HCT116 (cell line): ENCODE measurements at places on chromosomes 11 and 22.
A peak's percentile ranks its signal among the peaks of the same experiment; 100 is the strongest.

- no peak for DNase-seq
Observed at GRCh38 chr22:26215736-26216135, 46.5 kb downstream of the SEZ6L start.

DNA sequence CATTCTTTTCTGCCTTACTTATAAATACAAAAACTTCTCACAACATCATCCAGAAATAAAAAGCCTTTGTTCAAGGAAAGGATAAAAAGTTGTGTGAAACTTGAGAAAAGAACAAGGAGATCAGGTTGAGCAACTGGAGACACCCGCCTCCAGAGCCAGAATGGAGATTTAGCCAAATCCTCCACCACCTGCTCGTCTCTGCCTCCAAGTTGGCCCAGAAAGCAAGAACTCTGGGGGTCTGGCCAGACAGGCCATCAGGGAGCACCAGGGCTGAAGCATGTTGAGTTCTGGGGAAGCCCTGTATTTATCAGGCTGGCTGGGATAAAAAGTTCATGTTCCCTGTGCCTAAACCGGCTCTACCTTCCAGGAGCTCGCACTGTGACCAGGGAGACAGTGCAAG, 14.9 kb downstream of the SMCO4 start:
- DNase-seq: no peak

DNA sequence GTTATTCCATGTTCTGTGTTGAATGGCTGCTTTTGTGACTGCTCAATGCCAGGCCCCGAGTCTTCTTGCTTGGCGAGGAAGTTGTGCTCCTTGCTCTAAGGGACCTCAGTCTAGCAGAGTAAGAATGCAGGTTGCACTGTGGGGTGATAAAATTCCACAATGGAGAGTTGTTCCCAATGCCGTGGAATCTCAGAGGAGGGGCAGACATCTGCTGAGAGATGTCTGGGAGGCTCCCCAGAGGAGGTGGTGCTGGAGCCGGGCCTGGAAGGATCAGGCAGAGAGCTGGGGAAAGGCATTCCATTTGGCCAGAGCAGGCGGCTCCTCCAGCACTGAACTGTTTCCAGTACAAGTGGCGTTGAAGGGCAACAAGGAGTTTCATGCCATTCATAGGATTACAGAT, 55.2 kb downstream of the ST3GAL4 start:
- DNase-seq: no peak

GRCh38 chr11:9750551-9750950, 86.7 kb downstream of the SWAP70 start:
- no peak for DNase-seq

- DNase-seq: no peak
Observed at GRCh38 chr11:71454470-71455113, 1.6 kb downstream of the NADSYN1 start.

DNA sequence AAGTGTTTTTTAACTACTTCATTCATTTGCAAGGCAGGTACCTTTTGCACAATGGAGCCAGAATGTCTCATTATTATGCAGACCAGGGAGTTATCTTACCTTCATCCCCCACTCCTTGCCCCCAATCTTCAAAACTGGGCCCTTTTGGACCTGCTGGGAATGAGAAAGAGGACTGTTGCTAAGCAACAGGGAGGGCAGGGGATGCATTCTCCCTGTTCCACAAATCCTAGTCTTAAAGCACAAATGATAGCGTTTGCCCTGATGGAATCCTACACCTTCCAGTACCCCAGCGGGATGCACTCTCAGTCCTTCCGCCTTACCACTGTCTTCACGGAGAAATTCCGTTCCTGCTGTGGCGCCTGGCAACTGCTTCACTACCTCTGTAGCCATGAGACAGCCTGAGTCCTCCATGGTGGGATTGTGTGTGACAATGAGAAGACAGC, 4.1 kb upstream of the KCNJ1 start:
- DNase-seq: no peak

- no peak for DNase-seq
Observed at GRCh38 chr11:14393889-14394288, 34.9 kb upstream of the RRAS2 start.

DNA sequence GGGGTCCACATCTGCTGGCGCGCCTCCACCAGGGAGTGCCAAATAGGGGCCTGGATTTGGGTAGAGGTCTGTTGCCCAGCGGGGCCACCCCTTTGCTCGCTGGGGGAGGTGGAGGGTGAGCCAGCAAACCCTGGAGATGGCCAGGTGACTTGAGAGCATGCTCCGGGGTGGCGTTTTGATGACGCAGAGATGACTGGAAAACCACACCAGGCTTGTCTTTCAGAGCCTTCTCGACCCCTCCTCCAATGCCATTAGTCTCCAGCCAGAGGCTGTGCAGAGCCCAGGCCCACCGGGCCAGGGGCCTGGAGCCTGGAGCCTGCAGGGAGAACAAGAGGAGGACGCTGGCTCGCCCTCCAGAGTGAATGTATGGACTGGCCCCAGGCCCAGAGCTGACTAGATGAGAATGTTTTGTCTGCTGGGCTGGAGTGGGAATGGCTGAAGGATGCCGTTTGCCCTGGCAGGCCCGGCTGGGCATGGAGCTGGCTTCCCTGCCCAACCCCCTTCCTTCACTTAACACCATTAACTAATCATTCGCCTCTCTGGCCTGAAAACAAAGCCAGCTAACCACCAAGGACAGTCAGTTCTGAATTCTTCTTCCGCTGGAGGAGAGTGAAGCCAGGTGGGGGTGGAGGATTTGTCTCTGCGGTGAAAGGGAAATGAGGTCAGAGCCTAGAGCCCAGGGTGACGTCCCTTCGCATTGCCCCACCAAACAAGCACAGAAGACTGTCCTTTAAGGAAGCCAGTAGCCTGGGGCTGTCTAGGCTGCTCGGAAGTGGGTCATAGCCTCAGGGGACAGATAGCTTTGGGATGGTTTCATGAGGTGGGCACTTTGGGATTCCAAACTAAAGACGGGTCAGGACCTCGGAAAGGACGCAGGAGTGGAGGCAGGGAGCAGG, 1.6 kb upstream of the MCAM start:
- no peak for DNase-seq

- DNase-seq: no peak
Observed at GRCh38 chr22:33382436-33382835, 324.3 kb upstream of the SYN3 start.

DNA sequence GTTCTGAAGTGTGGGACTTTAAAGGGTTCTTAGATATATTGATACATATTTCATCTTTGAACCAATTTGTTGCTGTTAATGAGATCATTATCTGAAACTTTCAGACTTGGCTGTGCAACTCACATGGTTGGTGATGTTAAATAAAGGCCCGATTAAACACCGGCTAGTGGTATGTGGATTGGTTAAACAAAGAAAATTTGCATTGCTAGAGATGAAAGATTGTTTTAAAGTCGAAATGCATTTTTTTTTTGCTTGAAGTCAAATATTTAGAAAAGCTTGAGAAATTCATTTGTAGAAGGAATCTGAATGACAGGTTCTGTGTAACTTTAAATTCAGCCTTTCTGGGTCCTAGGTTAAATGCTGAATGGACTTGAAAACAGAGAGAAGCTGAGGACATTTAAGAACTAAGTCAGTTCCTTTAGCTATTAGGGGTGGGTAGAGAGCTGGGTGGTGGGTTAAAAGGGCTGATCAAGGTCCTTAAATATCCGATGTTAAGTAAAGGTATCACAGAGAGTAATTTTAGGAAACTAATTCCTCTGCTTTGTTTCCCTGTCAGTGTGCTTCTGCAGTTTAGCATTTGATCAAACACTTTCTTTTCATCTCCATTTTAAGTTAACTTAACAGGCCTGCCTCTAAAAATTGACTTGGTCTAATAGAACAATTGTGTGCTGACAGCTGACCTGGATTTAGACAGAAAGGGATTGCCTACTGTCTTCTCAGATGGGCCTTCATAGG, 4.5 kb downstream of the ZNRF3 start:
- no peak for DNase-seq

GRCh38 chr11:107563702-107564101, 1.8 kb downstream of the ALKBH8 start:
- peak; percentile 72 for DNase-seq

DNA sequence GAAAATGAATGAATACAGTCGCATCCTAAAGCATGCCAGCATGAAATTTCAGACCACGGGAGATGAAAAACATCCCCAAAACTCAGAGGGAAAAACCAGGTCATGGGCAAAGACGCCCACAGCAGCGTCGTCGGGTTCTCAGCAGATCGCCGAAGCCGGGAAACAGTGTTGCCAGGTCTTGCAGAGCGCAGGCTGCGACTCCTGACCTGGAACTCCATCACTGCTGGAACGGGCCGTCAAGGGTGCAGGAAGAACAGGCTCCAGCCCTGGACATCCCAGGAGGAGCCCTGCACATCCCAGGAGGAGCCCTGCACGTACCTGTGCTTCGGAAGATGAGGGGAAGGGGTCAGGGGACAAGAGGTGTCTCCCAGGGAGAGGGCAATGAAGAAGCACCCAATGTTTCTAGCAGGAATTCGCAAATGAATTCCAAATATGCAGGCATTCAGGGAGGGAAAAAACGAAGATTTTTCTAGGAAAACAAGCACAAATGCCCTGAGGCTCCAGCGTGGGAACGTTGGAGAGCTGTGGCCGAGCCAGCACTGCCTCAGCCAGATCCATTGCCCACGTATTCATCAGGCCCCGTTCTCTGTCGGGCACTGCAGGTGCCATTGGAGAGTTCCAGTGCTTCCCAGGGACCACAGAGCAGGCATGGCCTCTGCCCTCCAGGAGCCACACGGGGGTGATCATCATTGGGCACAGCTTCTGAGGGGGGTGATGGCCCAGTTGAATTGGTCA, 1110.4 kb downstream of the BRD1 start:
- DNase-seq: no peak

DNA sequence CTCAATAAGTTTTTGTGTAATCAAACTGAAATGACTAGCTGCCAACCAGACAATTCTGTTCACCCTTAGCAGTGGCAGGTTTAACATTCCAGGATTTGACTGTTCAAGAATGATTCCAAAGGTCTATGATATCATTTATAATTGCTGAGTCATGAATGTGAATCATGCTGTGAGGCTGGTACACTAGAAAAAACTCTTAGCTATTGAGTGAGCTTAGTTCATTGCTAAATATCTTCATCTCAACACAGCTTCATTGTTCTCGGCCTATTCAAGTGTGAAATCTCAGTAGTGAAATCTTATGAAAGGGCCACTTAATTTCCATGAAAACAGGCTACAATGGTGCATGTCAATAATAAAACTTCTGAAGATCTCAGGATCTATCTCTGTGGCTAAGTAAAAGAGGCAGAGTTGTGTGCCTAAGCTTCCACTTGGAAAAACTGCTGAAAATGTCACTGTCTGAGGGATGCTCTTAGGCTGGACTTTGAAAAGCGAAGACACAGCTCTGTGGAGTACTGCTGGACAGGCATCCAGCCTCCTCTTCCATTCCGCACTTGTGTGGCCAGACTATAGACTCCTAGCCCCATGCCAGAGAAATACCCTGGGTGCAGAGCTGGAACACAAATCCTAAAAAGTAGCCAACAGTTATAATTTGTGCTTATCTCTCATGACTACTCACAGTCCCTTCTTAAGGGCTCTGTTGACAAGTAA, 12.8 kb downstream of the AQP11 start:
- DNase-seq: no peak

DNA sequence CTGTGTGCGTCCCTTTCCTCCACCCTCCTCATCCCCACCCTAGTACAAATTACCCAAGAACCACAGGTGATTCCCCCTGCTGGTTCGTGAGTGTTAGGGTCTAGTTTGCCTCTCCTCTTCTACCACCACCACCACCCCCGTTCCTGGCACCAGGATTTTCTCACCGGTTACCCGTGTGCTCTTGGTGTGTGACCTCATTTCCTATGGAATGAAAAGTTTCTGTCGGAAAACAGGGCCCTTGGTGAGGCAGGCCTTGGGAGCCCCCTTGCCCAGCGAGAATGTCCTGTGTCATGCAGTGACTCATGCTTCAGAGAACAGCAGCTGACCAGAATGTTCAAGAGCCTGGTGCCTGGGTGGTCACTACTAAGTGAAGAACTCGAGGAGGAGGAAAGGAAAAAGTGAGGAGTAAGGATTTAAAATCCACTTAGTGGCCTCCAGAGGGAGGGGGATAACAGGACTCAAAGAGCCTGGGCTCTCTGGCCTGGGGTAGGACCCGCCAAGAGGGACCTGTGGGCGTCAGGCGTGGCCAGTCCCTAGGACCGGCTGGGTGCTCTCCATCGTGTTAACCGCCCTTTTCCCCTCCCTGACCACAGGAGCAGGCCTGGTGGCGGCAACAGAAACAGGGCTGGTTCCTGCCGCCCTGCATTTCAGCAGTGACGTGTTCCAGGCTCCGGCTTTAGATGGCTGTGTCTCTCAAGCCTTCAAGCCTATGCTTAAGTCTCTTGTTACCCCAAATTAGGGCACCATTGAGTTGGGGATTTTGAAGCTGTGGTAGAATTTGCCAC, 30.2 kb downstream of the C22orf31 start:
- DNase-seq: peak; percentile 97

GRCh38 chr11:64661614-64662013, 61.4 kb downstream of the NRXN2 start:
- DNase-seq: no peak

GRCh38 chr11:93410441-93410840, 79.9 kb downstream of the DEUP1 start:
- DNase-seq: no peak

DNA sequence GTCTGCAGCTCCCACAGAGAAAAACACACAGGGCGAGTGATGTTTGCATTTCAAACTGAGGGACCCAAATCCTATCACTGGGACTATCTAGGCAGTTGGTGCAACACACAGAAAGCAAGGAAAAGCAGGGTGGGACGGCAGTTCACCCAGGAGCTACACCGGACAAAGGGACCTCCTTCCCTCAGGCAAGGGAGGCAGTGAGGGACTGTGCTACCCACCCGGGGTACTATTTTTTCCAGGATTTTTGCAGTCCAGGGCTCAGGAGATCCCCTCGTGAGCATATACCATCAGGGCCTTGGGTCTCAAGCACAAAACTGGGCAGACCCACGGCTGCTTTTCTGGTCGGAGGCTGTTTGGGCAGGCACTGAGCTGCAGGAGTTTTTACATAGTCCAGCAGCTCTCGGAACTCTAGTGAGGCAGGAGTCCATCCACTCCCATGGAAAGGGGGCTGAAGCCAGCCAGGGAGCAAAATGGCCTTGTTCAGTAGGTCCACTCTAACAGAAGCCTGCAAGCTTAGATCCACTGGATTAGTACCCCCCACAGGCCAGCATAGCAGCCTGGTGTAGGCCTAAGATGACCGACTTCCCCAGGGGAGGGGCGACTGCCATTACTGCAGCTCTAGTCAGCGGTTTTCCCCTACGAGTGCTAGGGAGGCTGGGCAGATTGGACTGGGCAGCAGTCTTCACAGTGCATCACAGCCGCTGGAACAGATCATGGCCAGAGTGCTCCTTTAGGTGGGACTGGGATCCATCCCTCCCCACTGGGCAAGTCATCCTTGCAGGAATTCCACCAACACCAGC, 28.2 kb downstream of the CARD18 start:
- DNase-seq: no peak

- no peak for DNase-seq
Observed at GRCh38 chr22:41015003-41015402, 63.8 kb downstream of the RBX1 start.

DNA sequence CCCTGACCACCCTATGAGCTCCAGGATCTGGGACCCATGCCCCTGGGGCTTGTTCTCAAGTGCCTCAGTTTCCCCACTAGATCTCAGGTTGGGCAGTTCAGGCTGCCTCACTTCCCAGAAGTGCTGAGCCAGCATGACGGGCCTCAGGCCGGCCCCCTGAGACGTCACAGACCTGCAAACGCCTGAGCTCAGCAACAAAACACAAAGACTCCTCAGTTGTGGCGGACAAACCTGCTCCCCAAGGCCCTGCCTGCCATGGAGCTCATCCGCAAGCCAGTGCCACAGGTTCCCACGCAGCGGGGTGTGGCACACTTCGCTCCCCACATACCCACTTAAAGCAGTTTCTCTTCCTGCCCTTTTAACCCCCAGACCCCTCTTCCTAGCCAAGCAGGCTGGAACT, 45.2 kb downstream of the NECTIN1 start:
- DNase-seq: no peak

- DNase-seq: no peak
Observed at GRCh38 chr22:45783021-45783420, 111.4 kb downstream of the ATXN10 start.
